Fibroblast of mammary gland (primary cell): ENCODE measurements at places on chromosomes 5 and 9.

DNA sequence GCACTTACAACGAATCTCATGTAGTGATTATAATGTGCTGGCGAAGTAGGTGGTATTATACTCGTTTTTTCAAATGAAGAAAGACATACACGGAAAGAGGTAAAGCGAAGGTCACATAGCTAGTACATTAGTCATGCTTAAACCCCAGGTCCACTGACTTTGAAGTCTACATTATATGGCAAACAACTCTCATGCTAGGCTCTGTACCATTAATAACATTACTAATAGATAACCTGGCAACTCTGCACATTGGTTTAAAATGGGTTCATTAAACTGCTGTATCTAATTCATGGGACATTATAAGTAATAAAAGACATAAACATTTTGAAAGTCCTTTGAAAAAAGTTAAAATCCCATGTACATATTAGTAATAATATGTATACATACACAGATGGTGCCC lies 21.2 kb downstream of the FYB1 start:
- DNase-seq: no peak

- no peak for DNase-seq
These were observed 54.2 kb downstream of the SLC27A6 start for GRCh38 chr5:129019401-129019908.

DNA sequence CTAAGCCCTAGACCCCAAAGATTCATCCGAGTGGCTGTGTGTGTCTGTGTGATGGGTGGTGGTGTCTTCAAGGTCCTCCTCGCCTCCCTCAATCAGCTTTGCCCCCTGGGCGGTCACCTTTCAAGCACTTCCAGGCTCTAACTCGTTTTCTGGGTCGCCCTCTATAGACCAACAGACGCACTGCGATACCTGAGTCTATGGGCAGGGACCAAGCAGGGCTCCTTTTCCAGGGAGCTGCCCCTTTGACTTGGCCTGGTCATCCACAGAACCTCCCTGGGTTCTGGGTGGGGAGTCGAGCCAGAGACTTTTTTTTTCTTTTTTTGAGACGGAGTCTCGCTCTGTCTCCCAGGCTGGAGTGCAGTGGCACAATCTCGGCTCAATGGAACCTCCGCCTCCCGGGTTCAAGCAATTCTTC lies 1.1 kb downstream of the SLC27A4 start:
- peak; percentile 73 for DNase-seq

DNA sequence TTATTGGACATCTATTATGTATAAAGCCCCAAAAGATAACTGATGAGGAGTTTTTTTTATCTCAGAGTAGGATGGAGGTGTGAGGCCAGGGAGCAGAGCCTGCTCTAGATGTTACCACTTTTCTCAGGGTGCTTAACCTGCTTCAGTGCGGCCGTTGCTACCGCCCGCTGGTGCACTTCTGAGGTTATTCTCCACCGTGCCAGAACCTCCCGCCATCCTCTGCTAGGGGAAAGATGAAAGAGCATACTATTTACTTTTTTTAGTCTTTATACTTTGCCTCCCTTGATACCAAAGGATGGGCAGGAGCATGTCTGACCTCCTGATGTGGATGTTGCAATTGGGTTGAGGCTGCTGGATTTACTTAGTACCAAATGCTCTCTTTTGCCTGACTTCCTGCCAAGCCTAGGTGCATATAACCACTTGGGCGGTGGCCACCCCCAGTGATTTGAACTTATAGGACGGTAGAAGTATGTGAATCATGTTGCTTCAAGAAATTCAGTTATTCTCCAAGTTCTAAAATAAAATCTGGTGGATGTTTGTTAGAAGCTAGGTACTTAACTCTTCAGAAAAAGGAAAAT lies 71.1 kb upstream of the HSPB3 start:
- no peak for DNase-seq

DNA sequence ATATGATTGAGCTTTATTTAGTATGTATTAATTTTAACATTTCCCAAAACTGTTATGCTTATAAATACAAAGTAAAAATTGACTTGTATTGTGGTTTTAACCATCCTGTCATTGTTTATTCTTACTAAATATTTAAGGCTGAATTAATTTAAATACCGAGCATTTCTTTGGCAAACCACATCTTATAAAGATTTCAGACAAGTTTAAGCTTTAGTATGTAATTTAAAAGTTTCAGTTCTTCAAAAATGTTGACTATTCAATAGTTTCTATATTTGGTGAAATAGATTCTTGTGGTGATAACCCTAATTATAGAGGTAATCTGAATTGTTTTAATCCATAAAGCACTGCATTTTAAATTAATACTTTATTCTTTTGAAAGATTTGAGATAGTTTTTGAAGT lies 65.5 kb downstream of the CCNH start:
- DNase-seq: no peak
